Fibroblast of skin of right quadriceps (primary cell): ENCODE measurements at places on chromosomes 5 and 9.

DNA sequence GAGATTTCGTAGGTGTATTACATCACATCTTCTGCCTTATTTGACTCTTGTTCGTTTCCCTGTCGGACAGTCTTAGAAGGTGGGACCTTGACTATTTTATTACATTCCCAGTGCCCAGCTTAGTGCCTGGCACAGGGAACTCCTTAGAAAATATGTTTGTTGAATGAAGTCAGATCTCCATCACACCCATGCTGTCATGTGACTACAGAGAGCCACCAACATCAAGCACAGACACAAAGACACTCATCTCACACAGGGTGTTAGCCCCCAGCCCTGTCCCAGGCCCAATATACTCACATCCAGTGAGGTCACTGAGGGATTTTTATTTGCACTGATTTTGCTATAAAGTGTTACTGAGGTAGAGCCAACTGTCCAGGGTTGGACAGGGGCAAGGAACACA is 692 bp upstream of the SRA1 start:
- DNase-seq, result no peak

DNA sequence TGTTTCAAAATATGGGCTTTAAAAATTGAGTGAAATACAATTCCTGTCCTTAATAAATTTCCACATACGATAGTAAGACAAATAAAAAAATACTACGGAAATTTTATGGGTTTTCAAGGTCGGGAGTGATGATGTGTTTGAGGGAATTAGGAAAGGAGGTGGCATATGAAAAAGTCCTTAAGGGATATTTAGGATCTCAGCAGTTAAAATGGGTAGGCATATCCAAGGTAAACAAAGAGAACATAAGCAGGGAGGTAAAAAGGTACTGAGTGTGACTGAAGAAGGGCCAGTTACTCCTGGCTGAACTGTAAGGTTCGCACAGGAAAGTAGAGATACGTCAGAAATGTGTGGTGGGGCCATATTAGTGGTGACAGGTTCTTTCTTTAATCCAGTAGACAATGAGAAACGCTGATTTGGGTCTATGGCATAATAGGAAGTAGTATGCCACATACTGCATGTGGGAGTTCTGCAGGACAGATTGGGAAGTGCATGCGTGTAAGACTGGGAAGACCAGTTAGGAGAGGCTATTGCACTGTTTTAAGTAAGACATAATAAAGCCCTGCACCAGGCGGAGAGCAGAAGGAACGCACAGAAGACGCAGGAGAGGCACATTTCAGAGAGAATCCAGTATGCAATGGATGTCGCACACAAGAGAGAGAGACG is 937 bp upstream of the HMGCR start:
- peak; percentile 80 for DNase-seq

DNA sequence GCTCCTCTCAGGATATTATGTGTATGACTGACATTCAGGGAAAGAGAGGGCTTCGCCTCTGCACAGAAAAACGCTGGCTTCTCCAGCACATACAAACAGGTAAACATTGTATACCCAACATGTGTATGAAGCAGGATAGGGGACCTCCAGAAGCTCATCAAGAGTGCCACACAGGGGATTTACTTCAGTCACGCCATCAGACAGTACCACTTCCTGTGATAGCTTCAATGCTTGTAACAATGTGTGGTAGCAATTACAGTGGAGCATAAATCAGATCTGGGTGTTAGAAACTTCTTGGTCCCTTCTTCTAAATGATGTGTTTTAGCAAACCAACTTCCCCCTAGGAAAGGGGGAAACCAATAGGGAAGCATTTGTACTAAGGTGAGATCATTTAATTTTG is 160.8 kb downstream of the TSSK1B start:
- DNase-seq, result no peak

GRCh38 chr5:176888016-176888864 is 10.9 kb downstream of the HK3 start:
- no peak for DNase-seq

- DNase-seq, result no peak
These were observed 101.4 kb upstream of the IRX4 start for GRCh38 chr5:1983919-1984695.

- DNase-seq, result peak; percentile 89
These were observed 33.3 kb upstream of the ABCA1 start for GRCh38 chr9:104961238-104961637.

- no peak for DNase-seq
These were observed 16.7 kb downstream of the CEP78 start for GRCh38 chr9:78252616-78253015.

DNA sequence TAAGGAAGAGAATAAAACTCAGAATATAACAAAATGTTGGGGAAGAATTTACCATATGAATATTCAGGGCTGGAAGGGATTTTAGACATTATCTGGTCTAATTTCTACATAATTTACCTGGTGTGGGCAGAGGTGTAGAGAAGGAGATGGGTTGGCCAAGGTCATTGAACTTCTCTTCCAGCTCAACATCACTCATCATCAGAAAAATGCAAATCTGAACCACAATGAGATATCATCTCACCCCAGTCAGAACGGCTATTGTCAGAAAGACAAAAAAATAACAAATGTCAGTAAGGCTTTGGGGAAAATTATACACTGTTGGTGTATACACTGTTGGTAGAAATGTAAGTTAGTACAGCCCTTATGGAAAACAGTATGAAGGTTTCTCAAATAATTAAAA is 121.7 kb downstream of the PTTG1 start:
- DNase-seq, result no peak

GRCh38 chr9:90827181-90827871 is 25.7 kb downstream of the SYK start:
- DNase-seq, result no peak
